ENCODE measurements at places on chromosomes 1 and 21. TPM values are rescaled to one million over a fixed set of nuclear protein-coding genes. Genes with fewer than 3 reads are reported as not detected.

GBP6 gene
- not detected for total RNA-seq

PLD5 gene
- not detected for total RNA-seq

TNN gene
- 18.3 TPM for total RNA-seq

CASQ2 gene
- total RNA-seq, result 2.4 TPM

SLC25A33 gene
- 8.5 TPM for total RNA-seq

ASCL5 gene
- total RNA-seq, result not detected
